ENCODE measurements at places on chromosomes 3 and 15.
A peak's percentile ranks its signal among the peaks of the same experiment; 100 is the strongest.

DNA sequence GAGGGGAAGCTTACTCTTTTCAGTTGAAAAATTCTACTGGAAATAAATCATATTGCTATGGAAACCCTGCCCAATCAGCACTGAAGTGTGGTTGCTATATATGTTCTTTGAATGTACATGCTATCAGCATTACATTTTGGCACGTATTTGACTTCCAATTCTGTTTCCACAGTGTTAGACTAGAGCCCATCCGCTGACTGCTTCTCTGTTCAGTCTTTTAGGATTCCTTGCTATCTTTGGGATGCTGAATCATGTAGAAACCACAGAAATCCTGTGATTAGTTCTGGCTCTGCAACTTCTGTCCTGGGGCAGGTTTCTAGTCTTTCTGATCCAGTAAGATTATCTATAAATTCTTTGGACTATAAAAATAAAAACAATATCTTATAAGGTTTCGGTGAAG lies 128.2 kb upstream of the SLC7A14 start:
- DNase-seq = no peak
- no peak overlapping the region for H3K27ac ChIP-seq
- no peaks in the 10 kb centered on the region for H3K36me3 ChIP-seq
- H3K4me1 ChIP-seq = no peaks in the 10 kb centered on the region
- no peak overlapping the region for H3K4me3 ChIP-seq

DNA sequence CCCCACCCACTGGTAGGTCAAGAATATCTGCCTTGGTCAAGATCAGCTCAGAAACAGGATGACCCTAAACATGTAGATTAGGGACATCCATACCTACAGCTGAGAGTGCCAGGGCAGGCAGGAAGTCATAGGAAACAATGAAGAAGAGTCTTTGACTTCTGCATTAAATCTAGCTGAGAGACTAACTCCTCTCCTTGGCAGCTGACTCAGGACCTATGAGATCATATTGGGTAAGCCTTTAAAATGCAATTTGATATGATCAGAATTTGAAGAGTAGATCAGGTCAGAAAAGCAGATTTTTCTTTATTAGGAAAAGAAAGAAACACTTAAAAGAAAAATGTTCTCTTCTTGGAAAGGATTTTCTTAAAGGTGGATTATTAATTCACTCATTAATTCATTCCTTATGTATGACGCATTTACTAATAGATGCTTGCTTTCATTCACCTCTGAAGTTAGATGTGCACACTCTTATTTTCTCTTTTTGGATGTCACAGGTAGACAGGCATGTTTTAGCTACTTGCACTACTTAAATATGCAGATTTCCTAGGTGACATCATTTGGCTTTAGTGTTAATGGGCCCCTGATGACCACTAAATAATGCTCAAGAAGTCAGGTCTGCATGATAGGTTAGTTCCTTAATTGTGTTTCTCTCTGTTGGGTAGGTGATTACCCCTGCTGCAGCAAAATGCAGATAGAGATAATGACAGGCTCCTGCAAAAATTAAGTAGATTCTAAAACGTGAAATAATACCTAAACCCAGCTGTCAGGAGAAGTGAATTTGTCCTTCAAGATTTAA lies 35.7 kb upstream of the GSK3B start:
- H3K36me3 ChIP-seq = peaks cover 3% of the 10 kb centered on the region
- no peak for DNase-seq
- no peak overlapping the region for H3K27ac ChIP-seq

DNA sequence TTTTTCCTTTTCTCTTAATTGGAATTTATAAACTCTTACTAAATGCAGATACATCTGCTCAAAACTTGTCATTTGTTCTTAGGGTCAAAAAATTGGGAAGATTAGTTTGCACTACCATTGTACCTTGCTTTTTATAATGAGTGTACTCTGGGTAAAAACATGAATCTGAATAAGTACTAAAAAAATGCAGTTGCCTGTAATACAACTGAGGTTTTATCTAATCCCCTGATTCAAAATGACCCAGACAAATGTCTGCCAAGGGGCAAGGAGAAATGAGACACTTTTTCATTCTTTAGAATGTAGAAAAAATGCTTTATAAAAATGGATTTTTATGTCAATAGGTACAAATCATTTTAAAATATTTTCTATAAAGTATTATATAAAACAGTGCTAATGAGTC lies 42.4 kb downstream of the RASA2 start:
- no peaks in the 10 kb centered on the region for H3K27me3 ChIP-seq
- no peak overlapping the region for H3K4me3 ChIP-seq
- H3K27ac ChIP-seq = peak overlapping the region; percentile 94
- peaks cover 62% of the 10 kb centered on the region for H3K4me1 ChIP-seq
- DNase-seq = no peak
- peaks cover 12% of the 10 kb centered on the region for H3K36me3 ChIP-seq

- H3K4me1 ChIP-seq = peaks cover 6% of the 10 kb centered on the region
- DNase-seq = no peak
- no peak overlapping the region for H3K4me3 ChIP-seq
- H3K27me3 ChIP-seq = peaks cover 5% of the 10 kb centered on the region
- no peak overlapping the region for H3K27ac ChIP-seq
Observed at GRCh38 chr15:101266787-101267186, 10.5 kb downstream of the SELENOS start.

GRCh38 chr3:126287536-126288241 lies 69.5 kb downstream of the KLF15 start:
- H3K4me1 ChIP-seq = no peaks in the 10 kb centered on the region
- H3K27me3 ChIP-seq = peaks cover 46% of the 10 kb centered on the region
- H3K4me3 ChIP-seq = peak overlapping the region; percentile 2
- no peak for DNase-seq

DNA sequence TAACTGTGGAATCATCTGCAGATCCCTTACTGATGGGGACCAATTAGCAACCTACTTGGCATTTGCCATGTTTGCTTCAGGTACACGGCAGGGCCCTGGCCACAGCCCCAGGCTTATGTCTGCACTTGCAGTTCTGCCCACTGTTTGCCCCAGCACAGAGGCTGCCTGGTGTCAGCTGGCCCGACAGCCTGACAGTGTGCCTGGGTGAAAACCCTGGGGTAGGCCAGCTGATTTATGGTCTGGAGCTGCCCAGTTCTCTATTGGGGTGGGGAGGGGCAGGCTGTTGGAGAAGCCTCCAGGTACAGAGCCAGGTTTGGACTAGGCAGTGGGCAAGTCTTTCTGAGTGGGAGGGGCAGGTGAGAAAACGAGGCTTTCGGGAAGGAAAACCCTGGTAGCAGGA lies 11.2 kb upstream of the TGM5 start:
- no peak overlapping the region for H3K27ac ChIP-seq
- peaks cover 31% of the 10 kb centered on the region for H3K27me3 ChIP-seq
- H3K4me3 ChIP-seq = no peak overlapping the region
- DNase-seq = no peak

DNA sequence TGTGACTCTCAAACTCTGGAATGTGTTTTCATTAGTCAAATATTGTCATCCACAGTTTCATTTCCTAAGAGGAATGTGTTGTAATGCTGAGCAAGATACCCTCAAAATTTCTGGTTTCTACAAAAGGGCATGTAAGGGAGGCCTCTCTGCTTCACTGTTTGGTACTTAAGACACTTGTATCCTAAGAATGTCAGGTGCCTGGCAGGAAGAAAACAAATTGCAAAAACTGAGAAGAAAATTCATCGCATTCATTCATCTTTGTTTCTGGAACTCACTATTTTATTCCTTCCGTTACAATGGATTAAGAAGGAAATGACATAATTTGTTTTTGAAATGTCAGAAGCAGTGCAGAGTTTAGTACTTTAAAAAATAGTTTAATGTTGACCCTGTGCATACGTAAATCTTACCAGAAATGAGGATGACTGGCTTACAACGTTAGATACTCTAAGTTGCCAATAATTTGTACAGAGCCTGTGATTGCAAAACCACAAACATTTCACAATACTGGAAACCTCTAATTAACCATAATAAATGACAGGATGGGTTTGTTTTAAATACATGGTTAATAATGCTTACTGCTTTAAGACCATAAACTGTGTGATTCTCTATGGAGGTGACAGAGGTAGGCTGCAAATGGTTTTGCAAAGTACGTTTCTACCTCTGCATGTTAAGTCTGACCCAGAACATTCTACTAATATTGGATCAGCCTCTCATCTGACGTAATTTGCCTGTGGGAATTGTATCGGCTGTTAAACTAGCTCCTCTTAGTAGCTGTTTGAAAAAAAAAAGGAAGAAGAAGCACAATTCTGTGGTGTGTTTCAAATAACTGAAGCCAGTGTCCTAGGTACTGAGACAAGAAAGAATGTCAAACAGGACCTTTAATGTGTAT lies 477.8 kb downstream of the RBMS3 start:
- H3K4me3 ChIP-seq = no peak overlapping the region
- no peaks in the 10 kb centered on the region for H3K36me3 ChIP-seq
- no peak for DNase-seq
- H3K27ac ChIP-seq = no peak overlapping the region
- no peaks in the 10 kb centered on the region for H3K27me3 ChIP-seq

DNA sequence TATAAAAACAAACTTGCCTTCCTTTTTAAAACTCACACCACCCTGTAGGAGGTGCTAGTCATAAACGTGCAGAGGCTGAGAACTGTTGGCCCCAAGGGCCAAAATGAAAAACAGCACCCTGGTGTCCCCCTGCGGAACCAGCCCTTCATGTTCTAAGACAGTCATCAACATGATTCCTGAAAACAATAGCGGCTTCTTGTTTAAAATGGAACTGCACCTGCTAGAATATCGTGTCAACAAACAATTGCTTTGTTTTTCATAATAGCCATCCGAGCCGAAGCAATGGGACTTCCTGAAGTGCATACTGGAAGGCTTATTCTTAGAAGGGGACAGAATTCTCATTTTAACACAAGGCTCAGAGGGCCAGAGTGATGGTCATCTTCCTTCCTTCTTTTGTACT lies 43.7 kb downstream of the MECOM start:
- H3K27me3 ChIP-seq = peaks cover 5% of the 10 kb centered on the region
- no peaks in the 10 kb centered on the region for H3K36me3 ChIP-seq
- no peaks in the 10 kb centered on the region for H3K4me1 ChIP-seq
- no peak overlapping the region for H3K27ac ChIP-seq

GRCh38 chr3:24773798-24774197 lies 279.1 kb upstream of the THRB start:
- H3K27ac ChIP-seq = no peak overlapping the region
- H3K27me3 ChIP-seq = no peaks in the 10 kb centered on the region
- DNase-seq = no peak
- no peaks in the 10 kb centered on the region for H3K4me1 ChIP-seq
- no peak overlapping the region for H3K4me3 ChIP-seq
- H3K36me3 ChIP-seq = peaks cover 3% of the 10 kb centered on the region

DNA sequence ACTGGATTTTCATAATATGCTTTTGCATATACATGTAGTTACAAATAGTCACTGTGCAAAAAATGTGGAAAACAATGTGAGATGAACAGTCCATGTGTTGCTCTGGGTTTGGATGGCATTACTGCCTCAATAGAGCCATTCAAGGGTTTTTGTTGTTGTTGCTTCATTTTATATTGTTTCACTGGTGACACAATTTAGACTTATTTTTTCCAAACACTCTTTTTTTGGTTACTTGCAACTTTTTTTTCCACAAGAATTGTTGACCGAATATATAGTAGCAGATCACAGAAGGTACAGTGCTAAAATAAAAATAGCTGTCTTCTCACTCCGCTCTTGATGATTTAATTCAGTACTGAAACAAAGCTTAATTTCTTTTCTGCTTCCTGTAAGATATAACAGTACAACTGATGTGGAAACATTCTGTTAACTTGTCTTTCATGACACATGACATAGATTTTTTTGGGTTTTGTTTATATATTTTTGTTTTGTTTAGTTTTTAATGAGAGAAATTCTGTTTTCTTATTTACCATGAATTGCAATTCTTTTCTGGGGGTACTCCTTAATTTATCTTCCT lies 618.6 kb downstream of the NAALADL2 start:
- no peak for DNase-seq
- no peak overlapping the region for H3K4me3 ChIP-seq
- no peaks in the 10 kb centered on the region for H3K36me3 ChIP-seq
- H3K27ac ChIP-seq = no peak overlapping the region
- no peaks in the 10 kb centered on the region for H3K4me1 ChIP-seq
- no peaks in the 10 kb centered on the region for H3K27me3 ChIP-seq

- no peaks in the 10 kb centered on the region for H3K36me3 ChIP-seq
- H3K27me3 ChIP-seq = peaks cover 78% of the 10 kb centered on the region
- H3K27ac ChIP-seq = no peak overlapping the region
Observed at GRCh38 chr15:81101894-81102815, 31.9 kb upstream of the CFAP161 start.

DNA sequence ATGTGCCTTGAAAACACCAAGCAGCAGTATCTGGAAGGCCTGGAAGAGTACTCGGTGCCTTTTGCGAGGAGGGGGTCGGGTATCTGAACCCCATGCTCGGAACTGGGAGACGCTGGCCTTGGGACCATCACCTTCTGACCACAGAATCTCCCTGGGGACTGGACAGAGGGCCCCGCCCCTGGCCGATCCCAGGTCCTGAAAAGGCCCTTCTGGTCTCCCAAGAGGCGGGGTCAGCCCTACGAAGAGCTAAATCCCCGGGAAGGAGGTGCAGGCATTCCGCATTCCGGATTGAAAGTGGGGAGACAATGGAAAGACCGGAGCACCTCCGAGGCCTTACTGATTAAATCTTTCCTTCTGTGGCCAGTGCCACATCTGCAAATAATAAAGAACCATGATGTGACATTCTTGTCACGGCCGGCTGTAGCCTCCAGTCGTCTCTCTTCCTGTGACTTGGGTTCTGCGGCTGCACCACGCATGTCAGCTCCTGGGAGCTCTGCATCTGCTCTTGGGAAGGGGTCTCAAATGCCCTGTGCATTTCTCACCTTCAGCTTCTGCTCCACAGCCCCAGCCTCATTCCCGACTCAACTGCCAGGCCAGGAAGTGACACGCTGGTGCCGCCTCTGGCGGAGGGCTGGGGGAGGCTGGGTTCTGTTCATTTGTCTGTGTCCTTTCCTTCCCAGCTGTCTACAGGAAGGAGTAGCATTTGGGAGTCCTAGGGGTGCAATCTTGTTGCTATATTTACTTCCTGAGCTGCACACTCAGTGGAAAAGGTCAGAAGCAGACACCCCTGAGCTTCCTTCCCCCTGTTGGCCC lies 173.5 kb downstream of the KLF13 start:
- peaks cover 15% of the 10 kb centered on the region for H3K27me3 ChIP-seq
- DNase-seq = no peak
- H3K27ac ChIP-seq = no peak overlapping the region
- no peaks in the 10 kb centered on the region for H3K36me3 ChIP-seq
- H3K4me3 ChIP-seq = no peak overlapping the region

DNA sequence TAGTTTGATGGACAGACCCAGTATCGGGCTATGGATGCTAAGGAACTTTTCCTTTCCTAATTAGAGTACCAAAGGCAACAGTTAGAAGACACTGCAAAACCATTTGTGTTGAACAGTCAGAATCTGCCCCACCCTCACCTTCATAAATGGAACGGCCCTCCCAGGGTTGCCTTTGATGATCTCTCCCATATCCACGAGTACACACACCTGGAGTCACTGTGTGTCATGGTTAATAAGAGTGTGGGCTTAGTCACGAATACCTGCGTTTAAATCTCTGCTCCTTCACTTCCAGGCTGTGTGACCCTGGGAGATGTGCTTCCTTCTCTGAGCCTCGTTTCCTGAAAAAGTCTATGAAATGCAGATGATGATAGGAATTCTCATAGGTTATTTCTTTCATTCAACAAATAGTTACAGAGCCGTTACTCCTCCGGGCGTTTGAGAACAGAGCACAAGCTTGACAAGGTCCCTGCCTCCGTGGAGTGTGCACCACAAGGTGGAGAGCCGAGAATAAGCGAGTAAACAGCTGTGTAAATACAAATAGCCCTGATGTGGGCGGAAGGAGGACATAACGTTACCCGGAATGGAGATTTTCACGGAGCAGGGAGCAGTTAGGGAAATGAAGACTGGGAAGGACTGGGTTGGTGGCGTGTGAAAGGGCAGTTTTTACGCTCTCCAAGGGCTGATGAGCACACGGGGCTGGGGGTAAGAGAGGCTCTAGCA lies 6.7 kb downstream of the SLC51A start:
- H3K4me3 ChIP-seq = no peak overlapping the region
- peaks cover 10% of the 10 kb centered on the region for H3K4me1 ChIP-seq
- peaks cover 28% of the 10 kb centered on the region for H3K27me3 ChIP-seq
- peaks cover 7% of the 10 kb centered on the region for H3K36me3 ChIP-seq
- DNase-seq = no peak
